ENCODE measurements at places on chromosomes 4 and X. TPM values are rescaled to one million over a fixed set of nuclear protein-coding genes. Genes with fewer than 3 reads are reported as not detected.

Gene LSM6
- 23.5 TPM for total RNA-seq

Gene FAM47A
- not detected for total RNA-seq

Gene TBX22
- not detected for total RNA-seq

Gene PRSS12
- total RNA-seq: 17.8 TPM

Gene CXCL5
- total RNA-seq: 0.13 TPM

Gene HPF1
- 14.9 TPM for total RNA-seq

Gene VSIG1
- 0.13 TPM for total RNA-seq

Gene PAGE2B
- total RNA-seq: not detected

Gene CLNK
- not detected for total RNA-seq

Gene MID2
- 38.1 TPM for total RNA-seq

Gene FGF13
- total RNA-seq: 25.7 TPM

Gene APLN
- 13.9 TPM for total RNA-seq

Gene PFKFB1
- 0.13 TPM for total RNA-seq

Gene GPRIN3
- 1.0 TPM for total RNA-seq

Gene EGF
- total RNA-seq: 0.13 TPM
